Activated gamma-delta T cell (primary cell): ENCODE measurements at places on chromosomes 13 and 19.

- DNase-seq = no peak
These were observed 79.2 kb upstream of the LRCH1 start for GRCh38 chr13:46473806-46474205.

GRCh38 chr13:43072394-43072793 is 49.0 kb downstream of the DNAJC15 start:
- no peak for DNase-seq

DNA sequence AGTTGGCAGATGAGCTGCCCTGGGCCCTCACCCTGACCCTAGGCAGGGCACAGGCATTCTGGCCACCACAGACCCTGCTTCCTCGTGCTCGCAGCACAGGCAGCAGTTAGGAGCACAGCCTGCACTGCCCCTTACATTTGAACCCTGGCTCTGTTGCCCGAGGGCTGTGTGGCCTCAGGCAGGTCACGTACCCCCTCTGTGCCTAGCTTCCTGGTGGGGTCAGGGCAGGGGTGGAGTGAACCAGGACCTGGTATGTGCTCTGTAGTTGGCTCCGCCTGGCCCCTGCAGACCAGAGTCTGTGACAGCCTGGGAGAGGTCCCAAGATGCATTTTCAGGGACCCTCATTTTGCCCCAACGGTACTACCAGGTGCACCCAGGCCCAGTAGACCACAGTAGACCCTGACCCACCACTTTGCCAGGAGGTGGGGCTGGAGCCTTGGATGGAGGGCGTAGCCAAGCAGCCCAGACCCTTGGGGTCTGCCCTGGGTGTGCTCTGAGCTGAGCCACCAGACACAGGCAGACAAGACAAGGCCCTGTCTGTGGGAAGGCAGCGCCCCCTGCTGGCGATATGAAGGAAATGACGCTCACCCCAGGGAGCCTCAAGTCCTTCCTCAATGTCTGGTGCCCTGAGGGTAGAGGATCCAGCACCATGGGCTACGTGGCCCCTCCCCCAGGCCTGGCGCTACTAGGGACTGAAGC is 9.1 kb downstream of the LYL1 start:
- no peak for DNase-seq

DNA sequence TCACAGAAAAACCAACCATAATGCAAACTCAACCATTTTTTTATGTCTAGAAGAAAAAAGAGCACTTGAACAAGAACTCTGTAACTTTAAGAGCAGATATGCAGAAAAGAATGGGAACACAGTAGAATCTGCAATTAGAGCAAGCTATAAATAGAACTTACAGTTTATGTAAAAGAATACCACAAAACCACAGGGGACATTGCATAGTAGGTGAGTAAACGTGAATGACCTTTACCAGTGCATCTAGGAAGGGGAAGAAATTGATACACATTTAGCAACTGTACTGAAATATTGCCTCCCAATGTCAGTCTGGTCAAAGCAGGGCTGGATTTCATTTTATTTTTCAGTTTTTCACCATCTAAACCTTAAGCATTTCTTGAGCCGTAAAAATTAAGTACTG is 242.2 kb upstream of the EDNRB start:
- DNase-seq = no peak

GRCh38 chr13:79491715-79492114 is 10.8 kb downstream of the NDFIP2 start:
- no peak for DNase-seq

- DNase-seq = no peak
These were observed 55.4 kb upstream of the UBL3 start for GRCh38 chr13:29905845-29906244.

DNA sequence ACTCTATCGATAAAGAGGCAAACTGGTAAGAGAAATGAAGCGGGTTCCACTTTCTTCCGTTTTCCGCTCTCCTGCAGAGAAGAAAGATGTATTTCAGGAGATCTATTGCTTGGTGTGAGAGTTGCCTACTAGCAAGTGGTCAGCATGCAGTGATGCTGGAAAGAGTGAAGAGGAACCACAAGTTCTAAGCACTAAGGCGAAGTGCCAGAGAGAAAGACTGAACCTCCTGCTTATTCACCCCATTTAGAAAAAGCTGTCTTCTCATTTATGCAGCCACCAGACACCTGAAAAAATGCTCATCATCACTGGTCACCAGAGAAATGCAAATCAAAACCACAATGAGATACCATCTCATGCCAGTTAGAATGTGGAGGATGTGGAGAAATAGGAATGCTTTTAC is 78.7 kb upstream of the GPC6 start:
- DNase-seq = no peak

DNA sequence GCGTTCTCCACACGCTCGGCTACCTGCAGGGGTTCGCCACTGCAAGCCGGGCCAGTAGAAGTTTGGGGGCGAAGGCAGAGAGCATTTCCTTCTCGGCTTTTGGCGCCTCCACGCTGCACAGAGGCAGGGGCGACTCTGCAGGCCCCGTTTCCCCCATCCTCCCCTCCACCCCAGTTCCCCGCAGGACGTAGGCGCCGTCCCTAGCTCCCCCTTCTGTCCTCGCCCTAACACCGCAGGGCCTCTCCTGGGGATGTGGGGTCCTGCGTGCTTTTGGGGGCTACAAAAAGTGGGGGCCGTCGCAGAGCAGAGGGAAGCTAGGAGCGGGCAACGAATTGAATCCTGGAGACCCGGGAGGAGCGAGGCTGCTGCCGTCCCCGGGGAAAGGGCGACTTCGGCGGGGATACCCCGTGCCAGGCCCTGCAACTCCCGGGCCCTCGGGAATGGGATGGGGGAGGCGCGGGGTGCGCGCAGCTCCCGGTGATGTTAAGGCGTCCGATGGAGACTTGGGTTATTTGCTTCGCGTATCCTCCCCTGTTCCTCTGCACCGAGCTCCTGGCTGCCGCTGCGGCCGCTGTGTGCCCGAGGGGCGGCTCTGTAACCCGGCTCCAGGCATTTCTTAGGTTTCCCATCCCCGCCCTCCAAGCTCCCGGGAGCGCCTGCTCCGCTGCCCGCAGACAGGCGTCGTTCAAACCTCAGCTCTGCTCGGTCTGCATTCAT is 255.9 kb upstream of the SOX21 start:
- DNase-seq = no peak

GRCh38 chr13:34512817-34513216 is 429.3 kb upstream of the NBEA start:
- no peak for DNase-seq
